NCI-H510A treated with DMSO at 0.1 percent for 48 hours (cell line): ENCODE measurements at places on chromosomes 5 and 9.
A peak's percentile ranks its signal among the peaks of the same experiment; 100 is the strongest.

GRCh38 chr9:116501871-116502270, 185.2 kb upstream of the TRIM32 start:
- DNase-seq, result no peak

GRCh38 chr9:137516144-137516917, 33.9 kb downstream of the PNPLA7 start:
- no peak for DNase-seq

DNA sequence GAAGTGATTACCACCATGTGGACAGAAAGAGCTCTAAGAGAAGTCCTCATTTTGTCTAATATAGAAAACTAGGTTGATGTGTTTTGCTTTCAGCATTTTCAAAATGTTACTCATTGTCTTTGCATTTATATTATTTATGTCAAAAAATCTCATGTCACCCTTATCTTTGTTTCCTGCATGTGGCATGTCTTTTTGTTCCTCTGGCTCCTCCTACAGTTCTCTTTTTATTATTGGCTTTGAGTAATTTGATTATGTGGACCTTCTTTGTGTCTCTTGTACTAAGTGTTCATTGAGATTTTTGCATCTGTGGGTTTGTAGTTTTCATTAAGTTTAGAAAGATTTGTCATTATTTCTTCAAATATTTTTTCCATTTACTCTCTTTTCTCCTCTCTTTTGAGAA, 58.8 kb downstream of the GNG10 start:
- DNase-seq, result no peak

DNA sequence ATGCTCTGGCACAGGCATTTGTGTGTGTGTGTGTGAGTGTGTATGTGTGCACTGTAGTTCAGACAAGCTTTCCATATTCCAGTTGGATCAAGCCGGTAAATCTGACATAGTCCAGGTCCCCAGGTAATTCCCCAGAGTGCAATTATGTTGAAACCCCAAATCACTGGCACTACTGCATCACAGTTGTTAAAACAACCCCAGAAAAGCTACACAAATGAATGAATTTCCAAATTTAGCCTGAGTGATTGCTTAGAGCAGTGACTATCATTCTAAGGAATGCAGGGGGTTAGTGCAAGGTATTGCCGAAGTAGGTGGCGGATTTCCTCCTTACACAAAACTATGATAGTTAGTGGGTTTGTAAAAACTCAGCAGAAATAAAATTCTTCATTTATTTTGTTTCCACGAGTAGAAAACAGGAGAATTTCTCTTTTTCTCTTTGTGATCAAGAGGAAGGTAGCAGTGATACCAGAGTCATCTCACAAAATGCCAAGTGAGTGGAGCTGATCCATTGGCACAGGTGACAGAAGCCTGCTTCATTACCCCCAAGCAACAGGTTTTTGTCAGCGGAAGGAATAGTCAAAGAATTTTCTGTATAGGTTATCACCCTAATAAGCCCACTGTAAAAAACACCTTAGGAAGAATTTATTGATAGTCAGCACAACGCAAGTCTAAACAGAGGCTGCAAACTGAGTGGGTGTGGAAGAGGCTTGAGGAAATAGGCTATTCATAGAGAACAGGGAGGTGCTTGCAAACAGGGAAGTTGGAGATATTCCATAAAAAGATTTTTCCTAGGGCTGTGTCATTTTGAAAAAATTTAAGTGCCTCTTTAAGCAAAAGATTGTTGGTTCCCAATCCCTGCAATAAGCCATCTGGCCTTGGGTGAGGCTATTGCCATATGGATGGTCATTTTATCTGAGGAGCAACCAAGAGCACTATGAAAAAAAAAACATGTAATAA, 385.1 kb downstream of the CHSY3 start:
- DNase-seq, result no peak

DNA sequence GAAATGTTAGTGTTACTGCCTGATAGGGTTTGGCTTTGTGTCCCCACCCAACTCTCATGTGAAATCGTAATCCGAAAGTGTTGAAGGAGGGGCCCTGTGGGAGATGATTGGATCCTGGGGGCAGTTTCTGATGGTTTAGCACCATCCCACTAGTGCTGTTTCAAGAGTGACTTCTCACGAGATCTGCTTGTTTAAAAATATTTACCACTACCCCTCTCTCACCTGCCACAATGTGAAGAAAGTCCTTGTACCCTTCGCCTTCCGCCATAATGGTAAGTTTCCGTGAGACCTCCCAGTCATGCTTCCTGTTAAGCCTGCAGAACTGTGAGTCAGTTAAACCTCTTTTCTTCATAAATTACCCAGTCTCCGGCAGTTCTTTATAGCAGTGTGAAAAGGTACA, 2.6 kb upstream of the RFX3 start:
- DNase-seq, result peak; percentile 40

GRCh38 chr5:34474573-34475021, 181.5 kb upstream of the RAI14 start:
- DNase-seq, result peak; percentile 94

GRCh38 chr5:142600611-142601358, 85.1 kb downstream of the FGF1 start:
- DNase-seq, result peak; percentile 35

- no peak for DNase-seq
These were observed 142.6 kb upstream of the ST8SIA4 start for GRCh38 chr5:101045689-101046088.

- DNase-seq, result peak; percentile 15
These were observed 572 bp downstream of the CDK5RAP2 start for GRCh38 chr9:120579139-120580050.

GRCh38 chr9:95754533-95755420, 120.7 kb upstream of the ERCC6L2 start:
- no peak for DNase-seq

DNA sequence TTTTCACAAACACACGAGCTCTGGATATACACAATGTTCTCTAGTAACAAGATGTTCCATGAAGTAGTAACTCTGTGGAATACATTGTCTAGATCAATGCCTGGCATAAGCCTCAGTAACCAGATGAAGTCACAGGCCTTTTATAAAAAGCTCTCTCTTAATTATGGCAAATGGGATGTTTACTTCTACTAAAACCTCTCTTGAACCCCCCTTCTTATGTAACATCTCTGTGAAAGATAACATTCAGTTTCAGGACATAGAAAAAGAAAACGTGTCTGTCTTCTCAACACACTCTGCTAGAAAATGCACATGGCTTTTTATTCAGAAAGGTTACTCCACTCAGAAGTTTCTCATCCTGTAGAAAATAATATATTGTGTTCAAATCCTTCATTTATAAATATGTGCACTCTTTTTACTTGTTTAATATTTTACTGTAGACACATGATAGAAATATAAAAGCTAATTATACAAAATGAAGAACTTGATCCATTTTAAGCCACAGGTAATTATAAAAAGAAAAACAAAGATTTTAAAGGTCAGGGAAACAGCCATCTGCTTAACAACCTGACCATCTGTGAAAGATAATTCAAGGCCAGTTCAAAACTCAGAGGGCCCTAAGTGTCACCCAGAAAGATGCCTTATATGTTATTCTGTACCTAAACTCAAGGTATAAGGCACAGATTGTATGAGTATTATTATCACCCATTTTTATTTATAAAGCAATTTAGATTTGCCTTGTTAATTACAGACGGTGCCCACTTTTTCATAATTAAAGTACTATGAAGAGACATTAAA, 812.0 kb downstream of the CDH18 start:
- no peak for DNase-seq

- no peak for DNase-seq
These were observed 339.4 kb downstream of the PRELID2 start for GRCh38 chr5:145495741-145496140.

DNA sequence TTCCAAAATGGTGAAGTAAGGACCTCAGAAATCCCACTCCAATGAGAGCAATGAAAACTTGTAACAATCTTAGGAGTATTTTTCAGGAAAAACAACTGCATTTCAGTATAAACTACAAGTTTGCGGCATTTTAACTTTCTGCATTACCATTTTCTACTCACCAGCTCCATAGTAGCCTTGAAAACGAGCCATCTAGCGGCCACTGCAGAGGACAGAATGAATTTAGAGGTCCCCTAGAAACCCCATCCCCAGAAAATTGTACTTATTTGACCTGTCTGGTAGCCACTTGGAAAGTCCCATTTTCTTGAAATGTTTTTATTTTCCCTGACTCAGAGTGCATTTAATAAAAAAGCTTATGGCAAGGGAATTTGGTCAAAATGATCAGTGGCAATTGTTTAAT, 205.4 kb upstream of the ITGA1 start:
- no peak for DNase-seq

- no peak for DNase-seq
These were observed 157.8 kb upstream of the RASEF start for GRCh38 chr9:83220730-83221129.

- DNase-seq, result no peak
These were observed 5.2 kb upstream of the TCERG1 start for GRCh38 chr5:146441896-146442295.

DNA sequence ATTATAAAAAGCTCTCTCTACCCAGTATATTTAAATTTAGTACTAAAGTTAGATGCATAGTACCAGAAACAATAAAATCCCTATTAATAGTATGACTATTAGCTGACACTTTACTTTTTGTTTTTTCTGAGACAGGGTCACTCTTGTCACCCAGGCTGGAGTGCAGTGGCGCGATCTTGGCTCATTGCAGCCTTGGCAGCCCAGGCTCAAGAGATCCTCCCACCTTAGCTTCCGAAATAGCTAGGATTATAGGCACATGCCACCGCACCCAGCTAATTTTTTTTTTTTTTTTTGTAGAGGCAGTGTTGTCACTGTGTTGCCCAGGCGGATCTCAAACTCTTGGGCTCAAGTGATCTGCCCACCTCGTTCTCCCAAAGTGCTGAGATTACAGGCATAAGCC, 8.0 kb downstream of the CCNG1 start:
- no peak for DNase-seq

DNA sequence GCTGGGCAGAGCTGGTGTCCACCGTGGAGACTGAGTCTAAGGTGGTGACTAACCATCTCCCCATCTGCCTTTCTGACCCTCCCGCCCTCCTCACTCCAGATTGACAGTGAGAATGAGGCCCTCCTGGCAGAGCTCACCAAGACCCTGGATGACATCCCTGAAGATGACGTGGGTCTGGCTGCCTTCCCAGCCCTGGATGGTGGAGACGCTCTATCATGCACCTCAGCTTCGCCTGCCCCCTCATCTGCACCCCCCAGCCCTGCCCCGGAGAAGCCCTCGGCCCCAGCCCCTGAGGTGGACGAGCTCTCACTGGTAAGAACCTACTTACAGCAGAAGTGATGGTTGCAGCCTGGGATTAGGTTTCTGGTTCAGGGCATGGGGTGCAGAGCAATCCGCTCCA, 96.5 kb downstream of the PPARGC1B start:
- DNase-seq, result no peak

GRCh38 chr9:89715881-89716280, 111.1 kb downstream of the GADD45G start:
- DNase-seq, result no peak

DNA sequence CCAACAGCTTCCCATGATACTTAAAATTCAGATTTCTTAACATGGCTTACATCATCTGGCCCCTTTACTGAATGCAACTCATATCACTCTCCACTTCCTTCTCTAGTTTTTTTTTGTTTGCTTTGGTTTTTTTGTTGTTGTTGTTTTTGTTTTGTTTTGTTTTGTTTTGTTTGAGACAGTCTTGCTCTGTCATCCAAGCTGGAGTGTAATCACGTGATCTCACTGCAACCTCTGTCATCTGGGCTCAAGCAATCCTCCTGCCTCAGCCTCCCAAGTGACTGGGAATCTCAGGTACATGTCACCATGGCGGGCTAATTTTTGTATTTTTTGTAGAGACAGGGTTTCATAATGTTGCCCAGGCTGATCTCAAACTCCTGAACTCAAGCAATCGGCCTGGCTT, 41.4 kb downstream of the CPLANE1 start:
- DNase-seq, result no peak

- DNase-seq, result no peak
These were observed 19.8 kb downstream of the TTC23L start for GRCh38 chr5:34858790-34859189.

GRCh38 chr9:88106492-88106891, 31.8 kb downstream of the SPATA31C2 start:
- no peak for DNase-seq
